ENCODE measurements at places on chromosomes 1 and 21.

DNA sequence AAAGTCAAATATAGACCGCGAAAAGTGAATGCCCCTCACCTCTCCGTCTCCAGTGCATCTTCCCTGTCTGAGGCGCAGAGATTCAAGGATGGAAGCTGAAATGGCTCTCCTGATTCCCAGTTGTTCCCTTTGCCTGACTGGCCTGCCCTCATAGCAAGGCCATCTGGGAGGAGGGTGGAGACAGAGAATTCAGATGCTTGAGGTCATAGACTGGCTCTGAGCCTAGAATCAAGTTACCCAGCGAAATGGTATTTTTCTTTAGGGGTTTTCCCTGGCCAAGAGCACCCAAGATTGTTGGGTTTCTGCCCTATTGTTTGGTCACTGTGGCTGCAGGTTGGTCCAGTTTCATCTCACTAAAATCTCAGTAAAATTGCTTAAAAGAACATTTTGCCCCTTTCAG lies 7.2 kb downstream of the METTL13 start:
- no peak for DNase-seq

DNA sequence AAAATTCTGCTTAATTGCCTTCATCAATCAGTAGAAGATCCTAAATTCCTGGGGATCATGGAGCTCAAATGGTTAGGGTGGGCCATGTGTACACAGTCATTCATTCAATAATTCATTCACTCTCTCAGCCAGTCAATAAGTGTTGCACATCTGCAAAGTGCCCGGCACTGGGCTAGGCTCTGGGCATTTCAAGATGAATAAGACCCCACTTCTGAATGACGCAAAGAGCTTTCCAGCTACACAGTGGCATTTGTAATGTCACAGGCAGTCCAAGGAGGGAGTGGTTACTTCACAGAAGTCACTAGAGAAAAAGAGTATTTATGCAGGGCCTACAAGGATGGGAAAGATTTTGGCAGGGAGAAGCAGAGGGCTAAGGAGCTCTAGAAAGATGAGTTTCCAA lies 93.2 kb downstream of the KCNJ15 start:
- no peak for DNase-seq

DNA sequence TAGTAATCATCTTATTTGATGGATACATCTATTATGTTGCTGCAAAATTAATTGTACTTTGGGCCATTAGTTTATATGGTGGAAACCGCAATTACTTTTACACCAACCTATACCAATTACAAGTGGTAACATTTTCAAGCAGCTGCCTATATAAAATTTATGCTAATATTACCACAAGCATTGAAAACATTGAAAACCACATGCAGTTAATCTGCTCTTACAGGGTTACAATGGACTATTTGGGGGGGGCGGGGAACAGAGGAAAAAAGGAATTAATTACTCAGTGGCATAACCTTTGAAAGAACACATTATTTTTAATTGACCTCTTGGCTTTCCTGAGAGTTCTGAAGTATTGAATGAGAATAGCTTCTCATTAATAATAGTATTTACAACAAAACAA lies 1793.2 kb downstream of the NCAM2 start:
- DNase-seq = no peak

- no peak for DNase-seq
Measured at GRCh38 chr1:206041640-206042039, 11.3 kb upstream of the RHEX start.

DNA sequence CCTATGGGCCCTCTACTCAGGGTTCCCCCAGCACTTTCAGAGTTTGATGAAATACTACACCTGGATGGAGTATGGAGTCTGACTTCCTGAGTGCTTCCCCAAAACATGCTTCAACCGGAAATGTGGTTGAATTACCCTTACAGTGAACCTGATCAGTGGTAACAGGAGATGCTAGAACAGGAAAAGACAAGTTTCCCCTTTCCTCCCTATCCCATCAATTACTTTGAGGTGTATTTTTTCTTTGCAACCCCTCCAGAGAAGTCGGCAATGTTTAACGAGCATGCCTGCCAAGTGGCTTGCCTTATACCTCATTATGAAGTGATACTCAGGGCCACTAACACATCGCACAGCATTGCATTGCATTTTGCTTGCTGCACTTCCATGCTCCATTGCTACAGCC lies 7.0 kb downstream of the KRTAP15-1 start:
- no peak for DNase-seq

GRCh38 chr1:214400131-214400530 lies 119.2 kb downstream of the SMYD2 start:
- DNase-seq = no peak

DNA sequence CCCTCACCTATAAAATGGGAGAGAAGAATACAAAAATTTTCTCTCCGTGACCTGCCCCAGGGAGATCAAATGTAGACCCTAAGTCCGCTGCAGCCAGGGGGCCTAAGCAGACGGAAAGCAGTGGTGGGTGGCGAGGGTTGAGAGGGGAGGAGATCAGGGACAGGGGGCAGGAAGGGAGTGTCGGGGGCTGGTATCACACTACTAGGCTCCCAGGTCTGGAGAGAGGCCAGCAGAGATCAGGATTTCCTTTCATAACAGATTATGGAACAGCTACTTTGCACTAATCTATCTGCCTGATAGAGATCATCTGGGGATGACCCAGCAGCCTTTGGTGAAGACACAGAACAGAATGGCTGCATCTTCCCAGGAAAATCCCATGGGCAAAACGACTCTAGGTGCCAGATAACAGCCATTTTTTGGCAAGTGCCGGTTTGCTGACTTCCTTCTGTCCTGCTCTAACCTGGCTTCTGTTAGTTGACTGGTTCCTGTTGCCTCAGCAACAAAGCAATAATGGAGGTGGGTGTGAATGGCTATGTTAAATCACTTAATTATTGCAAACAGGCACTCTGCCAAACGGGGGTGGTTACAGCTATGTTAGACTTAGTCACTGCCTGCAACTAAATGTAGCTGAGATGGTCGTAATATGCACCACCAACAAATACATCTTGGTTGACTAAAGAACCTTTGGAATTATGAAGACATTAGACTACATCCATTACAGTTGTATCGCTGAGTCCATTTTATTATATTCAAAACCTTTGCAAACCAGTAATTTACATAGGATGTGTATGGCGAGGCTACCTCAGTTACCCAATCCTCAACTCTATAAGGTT lies 30.0 kb upstream of the EPS8L3 start:
- DNase-seq = no peak

GRCh38 chr1:47983691-47984090 lies 13.5 kb downstream of the TRABD2B start:
- no peak for DNase-seq

- DNase-seq = peak; percentile 81
Measured at GRCh38 chr1:150979092-150980056, 2.7 kb upstream of the ANXA9 start.

DNA sequence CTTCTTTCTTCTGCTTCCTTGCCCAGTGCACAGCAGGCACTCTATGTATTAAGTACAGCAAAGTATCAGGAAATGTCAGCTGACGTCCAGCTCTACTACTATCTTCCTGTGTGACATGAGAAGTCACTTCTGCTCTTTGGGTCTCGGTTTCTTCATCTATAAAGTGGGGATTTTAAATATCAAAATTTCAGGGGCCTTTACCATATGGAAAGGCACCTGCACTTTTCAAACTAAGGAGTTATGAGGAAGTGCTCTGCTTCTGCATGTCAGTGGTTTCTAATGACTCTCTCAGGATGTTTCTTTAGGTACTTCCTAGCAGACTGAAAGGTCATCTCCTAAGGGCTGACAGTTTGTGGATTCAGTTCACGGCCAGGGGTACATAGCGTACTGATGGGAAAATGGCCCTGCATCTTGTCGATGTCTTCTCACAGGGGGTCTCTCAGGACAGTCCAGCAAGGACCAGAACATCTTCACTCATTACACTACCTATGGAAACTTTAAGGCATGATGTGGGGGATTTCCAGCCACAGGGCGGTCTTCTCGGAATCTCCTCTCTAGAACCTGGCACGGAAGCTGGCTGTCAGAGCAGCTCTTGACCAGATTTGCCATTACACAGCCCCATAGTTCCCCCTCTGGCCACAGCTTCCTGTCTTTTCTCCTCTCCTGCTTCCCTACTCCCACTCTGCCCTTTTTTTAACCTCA lies 42.0 kb upstream of the MTF1 start:
- DNase-seq = no peak
